Fibroblast of skin of left quadriceps (primary cell): ENCODE measurements at places on chromosomes 1 and 21.

GRCh38 chr1:221272940-221273339 lies 393.7 kb downstream of the HLX start:
- no peak for DNase-seq

GRCh38 chr1:228734881-228735801 lies at the start of gene RHOU:
TSS of gene RHOU (plus strand) at chr1:228735479. CDS start at chr1:228735743, 264 bp downstream.
- DNase-seq = no peak

- DNase-seq = peak; percentile 70
Measured at GRCh38 chr1:192225703-192226102, 67.4 kb downstream of the RGS18 start.

- DNase-seq = peak; percentile 74
Measured at GRCh38 chr21:27429710-27430341, 462.9 kb upstream of the ADAMTS5 start.

GRCh38 chr1:221740993-221741702 lies 741 bp downstream of the DUSP10 start:
- DNase-seq = no peak

DNA sequence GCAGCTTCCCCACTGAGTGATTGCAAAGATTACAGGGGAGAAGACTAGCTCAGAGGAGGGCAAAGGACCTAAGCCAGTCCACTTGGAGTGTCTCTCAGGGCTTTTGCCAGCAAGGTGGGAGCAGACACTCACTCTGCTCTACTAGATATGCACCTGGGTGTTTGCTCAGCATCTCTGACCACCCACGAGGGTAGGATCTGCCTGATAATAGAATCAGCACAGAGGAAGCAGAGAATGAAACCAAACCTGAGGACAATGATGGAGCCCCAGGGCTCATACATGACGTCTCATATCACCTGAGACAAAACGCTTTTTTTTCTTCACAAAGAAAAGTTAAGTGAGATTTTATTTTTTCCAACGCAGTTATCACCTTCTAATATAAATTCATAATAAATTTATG lies 79.4 kb downstream of the RRAGC start:
- no peak for DNase-seq

DNA sequence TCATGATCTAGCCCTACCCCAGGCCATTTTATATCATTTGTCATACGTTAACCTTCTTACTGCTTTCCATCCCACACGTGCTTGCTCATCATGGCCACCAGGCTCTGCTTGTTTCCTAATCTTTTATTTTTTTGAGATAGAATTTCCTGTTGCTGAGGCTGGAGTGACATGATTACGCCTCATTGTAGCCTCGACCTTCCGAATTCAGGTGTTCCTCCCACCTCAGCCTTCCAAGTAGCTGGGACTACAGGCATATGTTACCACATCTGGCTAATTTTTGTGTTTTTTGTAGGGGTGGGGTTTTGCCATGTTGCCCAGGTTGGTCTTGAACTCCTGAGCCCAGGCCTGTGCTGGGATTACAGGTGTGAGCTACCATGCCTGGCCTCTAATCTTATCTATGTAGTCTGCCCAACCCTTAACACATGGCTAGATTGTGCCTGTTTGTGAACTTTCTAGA lies 3.3 kb downstream of the UAP1 start:
- no peak for DNase-seq

GRCh38 chr1:7886405-7886745 lies 33.5 kb upstream of the UTS2 start:
- no peak for DNase-seq

GRCh38 chr1:178241057-178241456 lies 147.2 kb downstream of the RASAL2 start:
- no peak for DNase-seq

GRCh38 chr21:41966041-41966833 lies 12.4 kb upstream of the C2CD2 start:
- no peak for DNase-seq

DNA sequence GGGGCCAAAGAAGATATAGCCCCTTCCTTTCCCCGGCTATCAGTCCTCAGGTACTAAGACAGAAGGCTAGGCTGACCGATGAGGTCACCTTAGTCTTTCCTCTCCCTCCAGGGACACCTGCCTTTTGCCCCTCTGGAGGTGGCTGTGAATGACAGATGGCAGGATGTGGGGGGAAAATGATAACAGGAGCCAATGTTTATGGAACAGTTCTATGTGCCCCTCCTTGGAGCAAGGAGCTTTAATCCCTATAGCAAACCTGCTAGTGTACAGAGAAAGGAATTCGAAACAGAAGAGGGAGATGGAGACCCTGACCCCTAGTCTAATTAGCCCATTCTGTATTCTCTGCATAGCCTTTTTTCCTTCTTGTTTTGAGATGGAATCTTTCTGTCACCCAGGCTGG lies 28.1 kb downstream of the SERINC2 start:
- DNase-seq = no peak

DNA sequence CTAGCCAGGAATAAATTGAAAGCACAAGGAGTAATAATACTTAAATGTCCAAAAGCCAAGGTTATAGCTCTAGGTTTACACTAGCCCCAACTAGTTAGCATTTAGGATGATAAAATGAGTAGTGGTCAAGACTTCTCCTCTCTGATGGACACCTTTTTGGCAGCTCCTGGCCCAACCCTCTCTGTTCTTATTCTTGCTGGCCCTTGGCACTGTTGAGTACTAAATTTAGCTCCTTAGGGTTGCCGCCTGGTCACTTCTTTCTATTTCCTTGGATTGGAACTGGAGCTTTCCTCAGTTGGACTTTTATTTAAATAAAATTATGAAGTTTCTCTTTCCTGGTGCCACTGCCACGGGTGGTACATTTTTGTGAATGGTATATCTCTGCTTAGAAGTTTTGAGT lies 28.3 kb downstream of the ARID1A start:
- no peak for DNase-seq

- no peak for DNase-seq
Measured at GRCh38 chr21:34603710-34604057, 11.2 kb downstream of the RCAN1 start.

- DNase-seq = no peak
Measured at GRCh38 chr1:171161431-171161830, 23.7 kb upstream of the FMO2 start.

- DNase-seq = no peak
Measured at GRCh38 chr1:19311503-19311930, 427 bp downstream of the AKR7A2 start.

DNA sequence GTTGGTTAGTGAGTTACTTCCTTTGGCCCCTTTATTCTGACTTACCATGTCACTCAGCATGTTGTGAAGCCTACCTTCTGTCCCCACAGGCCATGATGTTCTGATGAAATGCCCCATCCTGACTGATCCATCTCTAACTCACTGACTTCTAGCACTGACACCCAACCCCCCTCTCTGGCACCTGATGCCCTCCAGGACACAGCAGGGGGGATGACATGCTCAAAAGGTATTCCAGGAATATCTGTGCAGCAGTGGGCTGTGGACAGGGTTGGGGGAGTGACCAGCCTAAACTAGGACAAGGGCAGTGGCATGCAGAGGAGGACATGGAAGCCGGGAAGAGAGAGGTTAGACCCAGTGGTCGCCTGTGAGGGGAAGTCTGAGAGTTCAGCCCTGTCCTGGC lies 25.5 kb downstream of the SYT2 start:
- no peak for DNase-seq

- DNase-seq = no peak
Measured at GRCh38 chr1:167463080-167463479, 55.2 kb downstream of the CD247 start.

- no peak for DNase-seq
Measured at GRCh38 chr21:44626262-44626661, 631 bp upstream of the KRTAP10-9 start.

GRCh38 chr1:51525295-51525694 lies 6.2 kb upstream of the EPS15 start:
- no peak for DNase-seq

DNA sequence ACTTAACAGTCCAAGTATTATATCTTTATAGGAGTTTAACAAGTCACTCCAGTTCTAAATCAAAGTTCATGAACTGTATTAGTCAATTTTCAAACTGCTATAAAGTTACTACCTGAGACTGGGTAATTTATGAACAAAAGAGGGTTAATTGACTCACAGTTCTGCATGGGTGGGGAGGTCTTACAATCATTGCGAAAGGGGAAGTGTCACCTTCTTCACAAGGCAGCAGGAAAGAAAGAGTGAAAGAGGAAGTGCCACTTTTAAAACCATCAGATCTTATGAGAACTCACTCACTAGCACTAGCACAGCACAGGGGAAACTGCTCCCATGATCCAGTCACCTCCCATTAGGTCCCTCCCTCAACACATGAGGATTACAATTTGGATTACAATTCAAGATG lies 70.0 kb downstream of the CLCA4 start:
- no peak for DNase-seq

GRCh38 chr1:25074351-25075227 lies 144.5 kb upstream of the RUNX3 start:
- no peak for DNase-seq

- no peak for DNase-seq
Measured at GRCh38 chr1:168553680-168554553, 10.1 kb upstream of the XCL2 start.

DNA sequence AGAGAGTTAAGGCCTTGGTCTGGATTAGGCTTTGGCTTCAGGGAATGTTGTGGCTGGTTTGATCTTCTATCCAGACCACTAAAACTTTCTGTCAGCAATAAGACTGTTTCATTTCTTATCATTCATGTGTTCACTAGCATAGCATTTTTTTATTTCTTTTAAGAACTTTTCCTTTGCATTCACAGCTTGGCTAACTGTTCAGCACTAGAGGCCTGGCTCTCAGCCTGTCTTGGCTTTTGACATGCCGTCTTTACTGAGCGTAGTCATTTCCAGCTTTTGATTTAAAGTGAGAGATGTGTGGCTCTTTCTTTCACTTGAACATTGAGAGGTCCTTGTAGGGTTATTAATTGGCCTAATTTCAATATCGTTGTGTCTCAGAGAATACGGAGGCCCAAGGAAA lies 62.5 kb downstream of the RNF220 start:
- no peak for DNase-seq

- DNase-seq = no peak
Measured at GRCh38 chr1:59506952-59507351, 210.1 kb downstream of the FGGY start.

- DNase-seq = no peak
Measured at GRCh38 chr1:24426744-24427544, 11.3 kb downstream of the NIPAL3 start.

- no peak for DNase-seq
Measured at GRCh38 chr1:229075716-229076115, 195.2 kb upstream of the RAB4A start.

GRCh38 chr1:1703796-1704195 lies 11.2 kb upstream of the SLC35E2B start:
- DNase-seq = no peak

DNA sequence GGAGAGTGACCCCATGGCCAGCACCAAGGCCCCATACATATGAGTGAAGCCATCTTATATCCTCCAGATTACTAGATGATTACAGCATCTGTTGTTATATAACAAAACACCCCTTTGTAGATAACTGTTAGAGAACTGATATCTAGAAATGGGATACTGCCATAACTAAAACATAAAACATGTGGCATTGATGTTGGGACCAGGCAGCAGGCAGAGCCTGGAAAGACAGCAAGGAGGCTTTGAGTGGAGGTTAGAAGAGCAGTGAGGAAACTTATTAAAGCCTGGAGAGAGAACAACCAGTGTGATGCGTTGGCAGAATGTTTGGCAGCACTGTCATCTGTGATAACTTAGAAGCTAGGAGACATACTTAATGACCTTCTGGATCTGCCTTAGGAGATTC lies 5.5 kb upstream of the ZMYM6 start:
- DNase-seq = no peak

GRCh38 chr1:27868932-27869718 lies 3.2 kb upstream of the THEMIS2 start:
- no peak for DNase-seq

GRCh38 chr1:157363660-157364140 lies 188.6 kb downstream of the FCRL5 start:
- peak; percentile 3 for DNase-seq

DNA sequence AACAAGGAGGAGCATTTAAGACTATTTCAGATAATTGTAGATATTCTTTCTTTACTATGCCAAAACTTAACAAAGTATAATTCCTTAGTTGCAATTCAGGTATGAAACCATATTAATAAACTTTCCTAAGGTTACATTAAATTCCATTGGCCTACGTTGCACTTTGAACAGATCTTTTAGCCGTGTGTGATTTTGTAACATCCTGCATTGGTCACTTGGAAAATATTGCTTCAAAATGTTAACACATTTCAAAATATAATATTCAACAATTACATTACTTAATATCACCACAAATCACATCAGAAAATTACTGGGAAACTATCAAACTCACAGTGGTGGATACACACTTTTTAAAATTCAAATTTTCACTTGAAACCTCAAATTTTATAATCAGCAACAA lies 20.2 kb downstream of the ETS2 start:
- DNase-seq = no peak

- no peak for DNase-seq
Measured at GRCh38 chr1:180057883-180058396, 96.7 kb upstream of the QSOX1 start.

- no peak for DNase-seq
Measured at GRCh38 chr21:41854426-41854995, 24.6 kb downstream of the PRDM15 start.

GRCh38 chr1:109089242-109090015 lies 1.1 kb upstream of the TMEM167B start:
- no peak for DNase-seq

DNA sequence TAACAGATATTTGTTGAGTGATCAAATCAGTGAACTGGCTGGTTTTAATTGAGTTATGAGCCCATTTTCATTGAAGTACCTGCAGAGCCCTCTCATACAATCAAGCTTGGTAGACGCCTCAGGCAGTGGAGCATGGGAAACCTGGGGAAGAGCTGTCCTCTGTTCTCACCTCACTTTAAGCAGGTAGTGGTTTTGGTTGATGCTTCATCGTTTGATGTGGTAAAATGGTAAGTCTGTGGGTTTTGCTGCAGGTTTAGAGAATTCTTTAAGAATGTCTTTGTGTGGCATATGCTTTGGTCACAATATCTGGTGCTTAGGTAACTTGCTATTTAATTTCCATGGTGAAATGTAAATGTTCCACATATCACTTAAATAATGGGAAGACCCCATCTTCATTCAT lies 10.0 kb downstream of the LAMC1 start:
- no peak for DNase-seq

GRCh38 chr1:81682490-81682889 lies 118.2 kb upstream of the ADGRL2 start:
- peak; percentile 48 for DNase-seq

GRCh38 chr1:56780128-56780750 lies 39.0 kb downstream of the FYB2 start:
- no peak for DNase-seq

GRCh38 chr1:9591669-9592509 lies 3.2 kb downstream of the TMEM201 start:
- no peak for DNase-seq

GRCh38 chr21:27804515-27804914 lies 837.6 kb upstream of the ADAMTS5 start:
- DNase-seq = no peak
